ENCODE measurements at places on chromosomes 11 and 22.
A peak's percentile ranks its signal among the peaks of the same experiment; 100 is the strongest.

DNA sequence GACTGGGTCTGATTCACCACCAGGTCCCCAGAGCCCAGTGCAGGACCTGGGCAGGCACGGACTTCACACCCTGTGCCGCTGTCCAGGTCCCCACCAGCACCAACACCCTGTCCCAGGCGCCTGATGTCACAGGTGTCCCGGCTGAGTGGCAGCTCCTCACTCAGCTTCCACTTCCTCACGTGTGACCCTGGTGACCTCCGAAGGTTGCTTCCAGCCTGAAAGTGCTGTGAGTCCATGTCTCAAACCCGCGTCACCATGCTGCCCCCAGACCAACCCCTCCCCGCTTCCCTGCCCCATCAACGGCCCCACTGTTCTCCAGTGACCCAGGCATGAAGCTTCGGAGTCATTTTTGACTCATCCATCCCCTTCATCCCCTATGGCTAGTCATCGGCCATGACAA lies 25.7 kb upstream of the PICK1 start:
- DNase-seq = no peak
- peaks cover 7% of the 10 kb centered on the region for H3K27me3 ChIP-seq
- no peaks in the 10 kb centered on the region for H3K36me3 ChIP-seq
- peaks cover 58% of the 10 kb centered on the region for H3K4me1 ChIP-seq
- H3K27ac ChIP-seq = no peak overlapping the region

- H3K4me1 ChIP-seq = no peaks in the 10 kb centered on the region
- H3K4me3 ChIP-seq = no peak overlapping the region
- no peak for DNase-seq
- no peaks in the 10 kb centered on the region for H3K36me3 ChIP-seq
- no peaks in the 10 kb centered on the region for H3K27me3 ChIP-seq
- no peak overlapping the region for H3K27ac ChIP-seq
Observed at GRCh38 chr11:122791411-122791810, 46.9 kb upstream of the CRTAM start.

GRCh38 chr11:117933475-117933874 lies 4.3 kb upstream of the TMPRSS13 start:
- H3K27me3 ChIP-seq = no peaks in the 10 kb centered on the region
- H3K4me3 ChIP-seq = no peak overlapping the region
- no peak overlapping the region for H3K27ac ChIP-seq

GRCh38 chr22:45903355-45904135 lies 73.4 kb downstream of the WNT7B start:
- no peaks in the 10 kb centered on the region for H3K36me3 ChIP-seq
- H3K27ac ChIP-seq = no peak overlapping the region
- peaks cover 17% of the 10 kb centered on the region for H3K27me3 ChIP-seq
- H3K4me3 ChIP-seq = no peak overlapping the region

- H3K4me1 ChIP-seq = peaks cover 15% of the 10 kb centered on the region
- no peak overlapping the region for H3K27ac ChIP-seq
- peak overlapping the region; percentile 85 for H3K4me3 ChIP-seq
- H3K27me3 ChIP-seq = peaks cover 71% of the 10 kb centered on the region
- no peaks in the 10 kb centered on the region for H3K36me3 ChIP-seq
Observed at GRCh38 chr11:115659061-115659963, 155.1 kb upstream of the CADM1 start.

- H3K36me3 ChIP-seq = no peaks in the 10 kb centered on the region
- no peak for DNase-seq
- H3K27ac ChIP-seq = peak overlapping the region; percentile 95
- H3K4me3 ChIP-seq = peak overlapping the region; percentile 59
Observed at GRCh38 chr11:1705126-1706052, 8.4 kb downstream of the KRTAP5-6 start.

- no peaks in the 10 kb centered on the region for H3K36me3 ChIP-seq
- H3K27ac ChIP-seq = no peak overlapping the region
- DNase-seq = no peak
Observed at GRCh38 chr11:128412847-128413791, 174.2 kb downstream of the ETS1 start.

DNA sequence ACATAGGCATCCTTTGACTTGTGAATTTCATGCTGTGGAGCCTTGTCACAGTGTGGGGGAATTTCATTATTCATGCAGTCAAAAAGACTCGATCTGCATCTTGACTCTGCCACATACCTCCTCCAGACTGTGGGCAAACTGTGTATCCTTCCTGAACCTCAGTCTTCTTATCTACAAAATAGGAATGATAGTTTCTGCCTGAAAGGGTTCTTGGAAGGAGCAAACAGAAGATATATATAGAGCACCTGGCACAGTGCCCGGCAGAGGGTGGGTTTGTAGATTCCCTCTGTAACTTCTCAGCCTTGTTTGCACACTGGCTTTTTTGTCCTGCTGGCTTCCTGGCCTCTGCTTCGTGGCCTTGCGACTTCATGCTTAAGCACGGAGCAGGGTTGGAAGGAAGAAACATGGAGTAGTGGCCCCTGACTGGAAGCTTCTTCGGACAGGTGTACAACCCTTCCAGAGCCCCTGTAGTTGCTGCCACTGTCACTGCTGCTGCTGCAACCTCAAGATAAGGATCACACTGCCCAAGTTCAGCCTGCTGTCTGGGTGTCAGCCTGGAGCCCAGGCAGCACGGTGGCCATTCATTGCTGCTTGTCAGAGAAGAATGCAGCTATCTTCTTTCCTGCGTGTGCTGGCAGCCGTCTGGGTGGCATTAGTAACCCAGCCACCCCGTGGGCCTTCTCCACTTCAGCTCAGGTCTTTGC lies 106.4 kb downstream of the MICAL2 start:
- no peak overlapping the region for H3K27ac ChIP-seq
- peaks cover 3% of the 10 kb centered on the region for H3K36me3 ChIP-seq
- H3K4me1 ChIP-seq = peaks cover 47% of the 10 kb centered on the region
- H3K27me3 ChIP-seq = no peaks in the 10 kb centered on the region

DNA sequence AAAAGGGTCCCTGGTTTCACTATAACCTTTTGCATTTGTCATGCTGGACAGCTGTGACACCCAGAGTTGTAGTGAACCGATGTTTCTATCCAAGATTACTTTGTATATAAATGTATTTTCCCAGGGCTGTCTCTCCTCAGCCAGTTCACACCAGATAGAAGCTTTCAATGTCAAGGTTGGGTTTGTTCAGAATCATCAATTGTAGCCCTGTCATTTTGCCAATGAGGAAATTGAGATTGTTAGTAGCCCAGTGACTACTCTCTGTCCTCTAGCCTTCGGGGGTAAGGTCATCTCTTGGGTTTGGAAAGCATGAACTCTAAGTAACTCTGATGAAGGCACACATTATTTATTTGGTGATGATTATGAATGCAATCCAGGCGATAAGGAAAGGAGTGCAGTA lies 165.6 kb downstream of the DBX1 start:
- H3K27me3 ChIP-seq = no peaks in the 10 kb centered on the region
- H3K4me1 ChIP-seq = peaks cover 40% of the 10 kb centered on the region
- no peak for DNase-seq
- peaks cover 12% of the 10 kb centered on the region for H3K36me3 ChIP-seq
- peak overlapping the region; percentile 58 for H3K27ac ChIP-seq

- no peak for DNase-seq
- no peak overlapping the region for H3K27ac ChIP-seq
- H3K27me3 ChIP-seq = peaks cover 15% of the 10 kb centered on the region
- peaks cover 20% of the 10 kb centered on the region for H3K4me1 ChIP-seq
- H3K36me3 ChIP-seq = no peaks in the 10 kb centered on the region
- H3K4me3 ChIP-seq = no peak overlapping the region
Observed at GRCh38 chr11:112516261-112516660, 255.6 kb upstream of the PLET1 start.

DNA sequence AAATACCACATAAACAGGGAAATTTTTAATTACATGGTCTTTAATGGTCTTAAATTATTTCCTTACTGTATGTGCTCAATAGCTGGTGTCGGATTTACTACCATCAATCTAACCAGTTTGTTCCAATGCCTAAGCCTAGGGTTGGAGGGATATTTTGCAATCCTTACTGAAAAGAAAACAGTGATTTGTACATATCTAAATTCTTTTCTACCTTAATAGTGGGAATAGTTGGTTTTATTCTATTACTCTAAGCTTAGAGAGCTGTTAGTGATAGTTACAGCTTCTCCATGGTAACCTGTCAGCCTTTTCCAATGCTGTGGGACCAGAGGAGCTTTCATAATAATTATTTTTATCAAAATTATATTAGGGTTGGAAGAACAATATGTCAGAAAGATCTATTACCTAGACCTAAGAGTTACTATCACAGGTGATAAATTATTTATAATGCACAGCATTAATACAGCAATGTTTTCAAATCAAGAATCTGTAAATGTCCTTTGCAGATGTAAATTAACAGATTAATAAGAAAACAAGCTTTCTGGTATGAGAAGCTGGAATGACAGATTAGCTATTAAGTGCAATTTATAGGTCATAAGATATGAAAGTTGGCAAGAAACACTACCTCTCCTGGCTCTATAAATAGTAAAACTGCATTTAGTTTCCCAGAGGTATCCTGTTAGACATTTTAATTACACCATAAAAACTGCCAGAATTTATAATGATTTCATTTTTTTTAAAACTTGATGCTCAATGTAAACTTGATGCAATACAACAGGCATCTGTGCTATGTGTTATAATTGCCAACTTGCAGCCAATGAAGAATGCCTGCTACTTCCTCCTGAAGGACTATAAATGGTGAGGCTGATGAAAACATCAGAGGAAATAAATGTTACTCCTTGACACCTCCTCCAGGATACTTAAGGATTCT lies 262.0 kb upstream of the PITPNB start:
- no peak overlapping the region for H3K27ac ChIP-seq
- DNase-seq = no peak
- no peak overlapping the region for H3K4me3 ChIP-seq
- peaks cover 4% of the 10 kb centered on the region for H3K27me3 ChIP-seq

All from type B pancreatic cell (in vitro differentiated cells).